ENCODE measurements at places on chromosomes 11 and 22. TPM values are rescaled to one million over a fixed set of nuclear protein-coding genes. Genes with fewer than 3 reads are reported as not detected.

- peak overlapping the region; percentile 83 for H3K4me3 ChIP-seq
- H3K27me3 ChIP-seq: peaks cover 9% of the 10 kb centered on the region
- H3K27ac ChIP-seq: peak overlapping the region; percentile 83
- DNase-seq: no peak
- peaks cover 20% of the 10 kb centered on the region for H3K4me1 ChIP-seq
These were observed 471 bp downstream of the RNF185 start for GRCh38 chr22:31160328-31160978.

GRCh38 chr11:61754534-61755482 is 2.4 kb downstream of the MYRF start:
- H3K36me3 ChIP-seq: peaks cover 57% of the 10 kb centered on the region
- peaks cover 74% of the 10 kb centered on the region for H3K4me1 ChIP-seq
- H3K27ac ChIP-seq: peak overlapping the region; percentile 94
- peak overlapping the region; percentile 99 for H3K4me3 ChIP-seq

GRCh38 chr22:38290347-38290746 is 17.5 kb upstream of the TMEM184B start:
- H3K4me3 ChIP-seq: no peak overlapping the region
- H3K27ac ChIP-seq: no peak overlapping the region
- no peak for DNase-seq
- H3K36me3 ChIP-seq: peaks cover 73% of the 10 kb centered on the region

- H3K27ac ChIP-seq: no peak overlapping the region
- H3K27me3 ChIP-seq: peaks cover 12% of the 10 kb centered on the region
- no peak overlapping the region for H3K4me3 ChIP-seq
These were observed 142.1 kb upstream of the B3GAT1 start for GRCh38 chr11:134554106-134554505.

GRCh38 chr22:37209140-37209845 is 3.0 kb downstream of the SSTR3 start:
- H3K4me1 ChIP-seq: no peaks in the 10 kb centered on the region
- H3K27ac ChIP-seq: no peak overlapping the region
- H3K36me3 ChIP-seq: no peaks in the 10 kb centered on the region
- H3K4me3 ChIP-seq: no peak overlapping the region

DNA sequence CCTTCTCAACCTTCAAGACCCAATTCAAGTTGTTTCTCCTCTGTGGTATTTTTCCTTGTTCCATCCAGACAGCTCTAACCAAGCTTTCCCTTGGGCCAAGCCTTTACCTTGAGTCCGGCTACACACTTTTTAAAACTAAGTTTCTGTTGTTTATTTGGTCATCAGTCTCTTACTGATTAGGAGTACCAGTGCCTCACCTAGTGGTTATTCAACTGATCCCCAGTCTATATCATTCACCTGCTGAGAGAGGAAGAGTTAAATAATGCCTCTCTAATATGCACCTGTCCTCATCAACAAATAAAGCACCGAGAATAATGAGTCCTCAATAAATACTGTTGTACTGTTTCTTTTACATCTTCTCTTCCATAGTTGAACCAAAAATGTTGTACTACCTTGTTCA is 160.8 kb downstream of the MSANTD4 start:
- H3K4me3 ChIP-seq: no peak overlapping the region
- no peak for DNase-seq
- no peaks in the 10 kb centered on the region for H3K27me3 ChIP-seq
- H3K27ac ChIP-seq: no peak overlapping the region
- H3K4me1 ChIP-seq: no peaks in the 10 kb centered on the region
- H3K36me3 ChIP-seq: no peaks in the 10 kb centered on the region

DNA sequence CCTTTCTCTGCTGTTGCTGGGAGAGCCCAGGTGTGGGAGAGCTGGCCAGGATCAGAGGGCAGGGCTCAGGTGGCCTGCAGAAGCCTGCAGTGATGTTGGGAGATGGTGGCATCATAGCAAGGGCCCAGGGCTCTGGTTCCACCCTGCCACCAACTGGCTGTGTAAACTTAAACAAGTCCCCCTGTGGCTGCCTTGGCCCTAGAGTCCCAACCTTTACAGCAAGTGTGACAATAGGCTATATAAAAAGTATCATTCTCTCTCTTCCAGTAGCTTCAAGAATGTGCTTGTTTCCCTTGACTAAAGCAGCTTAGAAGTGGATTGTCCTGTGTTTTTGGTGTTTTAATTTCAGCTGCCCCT is 201.8 kb upstream of the E2F8 start:
- peak overlapping the region; percentile 69 for H3K27ac ChIP-seq

The XKR3 gene
- total RNA-seq: not detected

The CHRM1 gene
- not detected for total RNA-seq

The MMP26 gene
- not detected for total RNA-seq
